ENCODE measurements at places on chromosomes 5 and 9. TPM values are rescaled to one million over a fixed set of nuclear protein-coding genes. Genes with fewer than 3 reads are reported as not detected.

Gene AJM1
- 4.6 TPM for total RNA-seq

Gene UBAC1
- 34.5 TPM for total RNA-seq

Gene AMBP
- 8.7 TPM for total RNA-seq

Gene ERCC8
- total RNA-seq, result 11.0 TPM

Gene LVRN
- 0.02 TPM for total RNA-seq

Gene WDR38
- 0.07 TPM for total RNA-seq

Gene ACTBL2
- total RNA-seq, result 0.05 TPM

Gene TAF11L13
- not detected for total RNA-seq

Gene IFNB1
- not detected for total RNA-seq
